ENCODE measurements at places on chromosomes 7 and 10. TPM values are rescaled to one million over a fixed set of nuclear protein-coding genes. Genes with fewer than 3 reads are reported as not detected.

The CASD1 gene
- 10.1 TPM for total RNA-seq

The EGFR gene
- total RNA-seq: 88.0 TPM

The GBX1 gene
- total RNA-seq: not detected

The NSUN5 gene
- total RNA-seq: 71.2 TPM

The SLC25A13 gene
- total RNA-seq: 39.9 TPM

The SFTPD gene
- 0.09 TPM for total RNA-seq

The VPS37D gene
- 4.7 TPM for total RNA-seq

The AKR1C4 gene
- total RNA-seq: 0.13 TPM

The GHITM gene
- 196 TPM for total RNA-seq

The NAT16 gene
- total RNA-seq: 0.19 TPM

The COBL gene
- 4.1 TPM for total RNA-seq

The PURB gene
- 11.7 TPM for total RNA-seq

The C1QL3 gene
- not detected for total RNA-seq

The OPN4 gene
- not detected for total RNA-seq

The PRRT4 gene
- 0.24 TPM for total RNA-seq

The OR9A2 gene
- not detected for total RNA-seq

The EMX2 gene
- total RNA-seq: not detected

The ANXA11 gene
- total RNA-seq: 201 TPM

The FGFBP3 gene
- total RNA-seq: 2.6 TPM

The IL2RA gene
- total RNA-seq: not detected

The CADPS2 gene
- 0.03 TPM for total RNA-seq

The SPDYE5 gene
- total RNA-seq: not detected

The ZNF3 gene
- total RNA-seq: 25.1 TPM

The ATOH7 gene
- 0.08 TPM for total RNA-seq

The SFXN4 gene
- 48.1 TPM for total RNA-seq

The GPNMB gene
- 3.1 TPM for total RNA-seq

The CFAP69 gene
- 2.0 TPM for total RNA-seq

The LGI1 gene
- not detected for total RNA-seq

The MYOZ1 gene
- total RNA-seq: not detected

The NPM3 gene
- total RNA-seq: 121 TPM

The SLC35G1 gene
- 8.8 TPM for total RNA-seq

The APBB1IP gene
- total RNA-seq: 5.2 TPM

The CALY gene
- 0.74 TPM for total RNA-seq

The PRPS1L1 gene
- not detected for total RNA-seq

The ZCWPW1 gene
- 1.6 TPM for total RNA-seq

The MKX gene
- total RNA-seq: not detected

The LDB3 gene
- total RNA-seq: 0.16 TPM

The PPP1R9A gene
- 3.6 TPM for total RNA-seq

The WASHC2A gene
- total RNA-seq: 11.3 TPM

The PNLIPRP3 gene
- 0.03 TPM for total RNA-seq

The PRSS37 gene
- total RNA-seq: not detected

The TTYH3 gene
- total RNA-seq: 53.0 TPM

The CAV2 gene
- total RNA-seq: 209 TPM

The PUS7 gene
- total RNA-seq: 22.8 TPM

The SH2D4B gene
- 0.06 TPM for total RNA-seq

The NUTM2B gene
- 0.19 TPM for total RNA-seq

The KCP gene
- total RNA-seq: 0.11 TPM

The TUBAL3 gene
- total RNA-seq: 0.31 TPM

The LIPN gene
- not detected for total RNA-seq

The TAC1 gene
- total RNA-seq: not detected

The TEX36 gene
- total RNA-seq: not detected

The PTPRN2 gene
- total RNA-seq: 0.69 TPM

The LLCFC1 gene
- total RNA-seq: not detected

The TBC1D12 gene
- total RNA-seq: 6.4 TPM

The OR2A7 gene
- not detected for total RNA-seq

Data from A549 treated with AZD2906 at 1 μM for 4 hours (cell line).